ENCODE measurements at places on chromosomes 16 and 17.

- no peak for DNase-seq
These were observed 22.6 kb downstream of the TPSD1 start for GRCh38 chr16:1278477-1278876.

DNA sequence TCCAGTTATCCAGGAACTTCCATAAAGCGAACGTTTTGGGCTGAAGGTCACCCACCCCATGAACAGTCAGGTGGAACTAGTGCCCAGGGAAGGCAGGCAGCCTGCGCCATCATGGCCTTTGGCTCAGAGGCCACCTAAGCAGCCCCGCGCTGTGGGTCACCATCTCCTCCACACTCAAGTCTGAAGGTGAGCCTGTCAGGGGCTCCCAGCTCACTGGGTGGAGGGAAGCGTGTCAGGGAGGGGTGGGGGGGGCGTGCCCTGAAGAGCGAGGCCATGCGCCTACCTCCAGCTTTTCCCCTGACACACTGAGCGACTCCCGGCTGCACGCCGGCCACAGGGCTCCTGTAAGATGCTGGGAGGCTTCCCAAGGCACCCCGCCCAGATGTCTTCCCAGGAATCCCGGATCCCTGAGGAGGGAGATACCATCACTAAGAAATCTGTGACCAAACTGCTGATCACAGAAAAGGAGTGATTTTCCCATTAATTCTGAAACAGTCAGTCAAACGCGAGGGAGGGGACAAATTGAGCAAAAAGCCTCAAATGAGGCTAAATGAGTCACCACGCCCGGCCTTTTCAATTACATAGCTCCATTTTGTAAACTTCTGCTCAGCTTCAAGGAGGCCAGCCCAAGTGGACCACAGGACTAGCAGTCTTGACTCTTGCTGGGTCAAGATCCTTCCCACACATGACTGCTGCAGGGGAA, 26.5 kb upstream of the SLC25A19 start:
- no peak for DNase-seq

- DNase-seq: no peak
These were observed 8.2 kb downstream of the KRT9 start for GRCh38 chr17:41563607-41564170.

GRCh38 chr17:56290101-56290801, 137.0 kb downstream of the ANKFN1 start:
- no peak for DNase-seq

- no peak for DNase-seq
These were observed 1.3 kb downstream of the SMPD3 start for GRCh38 chr16:68446681-68447652.

GRCh38 chr16:86126891-86127290, 227.9 kb downstream of the IRF8 start:
- no peak for DNase-seq

DNA sequence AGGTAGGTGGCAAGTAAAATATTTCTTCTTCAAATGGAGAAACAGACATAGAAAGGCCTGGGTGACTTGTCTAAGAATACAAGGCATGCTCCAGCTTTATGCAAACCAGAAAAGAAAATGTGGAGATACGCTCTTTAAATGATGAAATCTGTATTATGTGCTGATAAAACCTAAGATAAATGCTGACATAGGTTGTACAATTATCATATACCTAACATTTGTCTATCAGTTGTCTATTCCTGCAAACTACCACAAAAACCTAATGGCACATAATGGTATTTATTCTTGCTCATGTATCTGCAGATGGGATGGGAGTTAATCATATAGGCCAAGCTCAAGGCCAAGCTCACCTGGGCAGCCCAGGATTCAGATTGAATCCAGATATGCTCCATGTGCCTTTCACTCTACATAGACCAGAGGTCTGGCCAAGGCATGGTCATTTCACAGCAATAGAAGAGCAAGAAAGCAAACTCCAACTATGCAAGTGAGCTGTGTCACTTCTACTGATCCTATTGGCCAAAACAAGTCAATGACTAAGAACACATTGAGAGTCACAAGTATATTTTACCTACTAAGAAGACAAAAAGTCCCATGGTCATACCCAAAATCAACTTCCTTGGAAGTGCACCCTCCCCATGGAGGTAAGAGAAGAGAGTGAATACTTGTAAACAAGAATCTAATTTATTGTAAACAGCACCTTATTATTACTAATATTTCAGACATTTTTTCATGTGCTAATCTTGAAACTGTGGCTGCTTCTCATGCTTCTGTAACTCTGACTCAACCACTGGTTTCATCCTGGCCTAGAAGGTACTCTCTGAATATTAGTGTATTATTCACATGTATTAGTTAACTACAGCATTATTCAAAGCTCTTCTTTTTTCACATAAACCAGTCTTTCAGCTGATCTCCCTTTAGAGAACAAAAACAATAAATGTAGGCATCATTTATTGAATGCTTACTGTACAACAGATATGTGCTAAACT, 270.7 kb upstream of the SOX9 start:
- DNase-seq: no peak

DNA sequence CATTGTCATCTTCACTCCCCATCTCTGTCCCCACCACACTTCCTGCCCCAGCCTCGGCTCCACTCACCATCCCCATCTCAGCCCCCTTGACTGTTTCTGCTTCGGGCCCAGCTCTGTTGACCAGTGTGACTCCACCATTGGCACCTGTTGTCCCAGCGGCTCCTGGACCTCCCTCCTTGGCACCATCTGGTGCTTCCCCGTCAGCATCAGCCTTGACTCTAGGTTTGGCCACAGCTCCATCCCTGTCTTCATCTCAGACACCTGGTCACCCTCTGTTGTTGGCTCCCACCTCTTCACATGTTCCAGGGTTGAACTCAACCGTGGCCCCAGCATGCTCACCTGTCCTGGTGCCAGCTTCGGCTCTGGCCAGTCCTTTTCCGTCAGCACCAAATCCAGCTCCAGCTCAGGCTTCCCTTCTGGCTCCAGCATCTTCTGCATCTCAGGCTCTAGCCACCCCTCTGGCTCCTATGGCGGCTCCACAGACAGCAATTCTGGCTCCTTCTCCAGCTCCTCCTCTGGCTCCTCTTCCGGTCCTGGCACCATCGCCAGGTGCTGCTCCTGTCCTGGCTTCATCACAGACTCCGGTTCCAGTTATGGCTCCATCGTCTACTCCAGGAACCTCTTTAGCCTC, 24.4 kb upstream of the PHKG2 start:
- no peak for DNase-seq

DNA sequence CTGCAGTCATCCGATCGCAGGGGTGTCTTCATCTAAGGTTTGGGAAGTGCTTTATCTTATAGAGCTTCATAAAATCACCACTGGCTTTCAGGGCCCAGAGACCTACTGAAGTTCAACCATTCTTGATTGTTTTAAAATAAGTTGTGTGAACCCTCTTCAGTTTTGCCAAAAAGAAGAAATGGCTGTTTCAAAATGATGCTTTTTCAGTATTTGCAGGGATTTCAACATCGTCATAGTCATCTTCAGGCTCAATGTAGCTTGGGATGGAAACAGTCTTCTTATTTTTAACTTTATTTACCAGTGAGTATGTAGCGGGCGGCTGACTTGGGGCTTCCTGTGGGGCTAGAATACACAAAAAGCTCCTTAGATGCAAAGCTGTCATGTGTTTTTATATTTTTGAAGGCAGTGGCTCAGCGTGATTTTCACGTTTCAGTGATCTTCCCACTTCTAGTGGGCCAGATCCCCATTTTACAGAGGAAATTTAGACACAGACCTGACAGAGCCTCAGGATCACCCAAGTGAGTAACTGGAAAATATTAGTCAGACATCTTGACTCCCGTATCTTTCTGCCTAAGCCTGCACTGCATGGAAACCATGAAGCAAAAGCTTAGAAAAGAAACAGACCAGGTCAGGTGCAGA, 19.1 kb upstream of the ZNF594 start:
- no peak for DNase-seq

DNA sequence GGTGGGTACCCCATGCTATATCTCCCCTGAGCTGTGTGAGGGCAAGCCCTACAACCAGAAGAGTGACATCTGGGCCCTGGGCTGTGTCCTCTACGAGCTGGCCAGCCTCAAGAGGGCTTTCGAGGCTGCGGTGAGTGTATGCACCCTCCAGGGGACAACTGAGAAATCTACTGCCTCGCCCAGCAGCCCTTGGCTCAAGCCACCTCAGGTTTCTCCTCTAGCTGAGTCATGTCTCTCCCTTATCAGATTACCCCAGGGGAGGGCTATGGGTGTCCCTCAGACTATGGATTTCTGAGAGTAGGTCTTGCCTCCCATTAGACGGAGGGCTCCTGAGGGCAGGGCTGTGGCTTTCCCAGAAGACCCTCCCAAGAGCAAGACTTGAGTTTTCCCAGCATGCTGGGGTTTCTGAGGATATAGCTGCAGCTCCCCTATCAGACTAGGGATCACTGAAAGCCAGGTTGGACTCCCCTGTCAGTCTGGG, 6.7 kb downstream of the NEK8 start:
- DNase-seq: no peak

DNA sequence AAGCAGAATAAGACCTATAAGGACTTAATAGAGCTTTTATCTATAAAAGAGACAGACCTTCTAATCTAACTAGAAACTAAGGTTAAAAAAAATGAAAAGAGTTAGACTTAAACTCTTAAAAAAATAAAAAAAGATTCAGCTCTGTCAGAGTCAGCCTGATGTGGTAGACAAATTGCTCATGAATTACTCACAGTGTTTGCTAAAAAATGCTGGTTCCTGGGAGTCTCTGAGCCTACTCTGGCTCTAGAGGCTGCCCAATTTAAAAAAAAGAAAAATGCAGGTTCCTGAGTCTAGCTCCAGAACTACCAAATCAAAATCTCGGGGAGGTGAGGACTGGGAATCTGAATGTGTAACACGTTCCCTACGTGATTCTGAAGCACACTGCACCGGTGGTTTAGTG, 18.1 kb downstream of the SOST start:
- no peak for DNase-seq

DNA sequence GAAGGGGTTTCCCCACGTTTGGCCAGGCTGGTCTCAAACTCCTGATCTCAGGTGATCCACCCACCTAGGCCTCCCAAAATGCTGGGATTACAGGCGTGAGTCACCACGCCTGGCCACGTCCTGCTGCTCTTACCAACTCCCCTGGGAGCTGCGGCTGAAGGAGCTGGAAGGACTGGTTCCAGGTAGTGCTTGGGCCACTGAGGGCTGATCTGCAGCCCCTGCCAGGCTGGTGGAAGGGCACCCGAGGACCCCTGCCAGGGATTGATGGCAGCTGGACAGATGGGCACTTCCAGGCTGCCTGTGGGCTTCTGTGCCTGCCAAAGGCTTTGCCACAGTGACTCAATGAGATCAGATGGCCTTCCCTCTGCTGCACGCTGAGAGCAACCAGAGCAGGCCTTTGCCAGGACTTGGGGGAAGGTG, 2.3 kb downstream of the OXLD1 start:
- DNase-seq: no peak

All from CD4-positive, alpha-beta T cell treated with Interleukin-6 at 100 ng/mL for 8 hours (primary cell).